ENCODE measurements at places on chromosomes 3 and 15. TPM values are rescaled to one million over a fixed set of nuclear protein-coding genes. Genes with fewer than 3 reads are reported as not detected.

- no peak overlapping the region for H3K4me3 ChIP-seq
- H3K4me1 ChIP-seq: peaks cover 21% of the 10 kb centered on the region
- H3K27ac ChIP-seq: no peak overlapping the region
- H3K36me3 ChIP-seq: no peaks in the 10 kb centered on the region
- peak; percentile 75 for DNase-seq
These were observed 36.0 kb upstream of the COLQ start for GRCh38 chr3:15557511-15557946.

DNA sequence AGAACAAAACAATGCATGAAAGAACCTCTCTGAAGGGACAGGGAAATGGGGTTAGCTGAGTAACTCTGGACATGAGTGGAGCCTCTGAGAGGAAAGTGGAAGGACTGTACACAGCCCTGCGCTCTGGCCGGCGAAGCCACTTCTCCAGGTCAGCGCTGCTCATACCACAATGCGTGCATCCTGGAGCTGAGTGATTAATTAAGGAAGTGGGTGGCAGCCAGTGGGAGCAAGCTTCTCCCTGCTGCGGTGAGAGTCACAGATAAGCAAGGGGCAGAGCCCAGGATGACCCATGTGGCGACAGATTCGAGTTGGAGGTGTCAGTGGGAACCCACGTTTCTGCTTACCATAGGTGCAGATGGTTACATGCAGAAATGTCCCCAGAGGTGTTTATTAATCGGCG, 48.0 kb downstream of the KLF15 start:
- H3K27me3 ChIP-seq: peaks cover 5% of the 10 kb centered on the region
- DNase-seq: no peak
- no peaks in the 10 kb centered on the region for H3K4me1 ChIP-seq
- no peak overlapping the region for H3K27ac ChIP-seq
- H3K36me3 ChIP-seq: peaks cover 1% of the 10 kb centered on the region

DNA sequence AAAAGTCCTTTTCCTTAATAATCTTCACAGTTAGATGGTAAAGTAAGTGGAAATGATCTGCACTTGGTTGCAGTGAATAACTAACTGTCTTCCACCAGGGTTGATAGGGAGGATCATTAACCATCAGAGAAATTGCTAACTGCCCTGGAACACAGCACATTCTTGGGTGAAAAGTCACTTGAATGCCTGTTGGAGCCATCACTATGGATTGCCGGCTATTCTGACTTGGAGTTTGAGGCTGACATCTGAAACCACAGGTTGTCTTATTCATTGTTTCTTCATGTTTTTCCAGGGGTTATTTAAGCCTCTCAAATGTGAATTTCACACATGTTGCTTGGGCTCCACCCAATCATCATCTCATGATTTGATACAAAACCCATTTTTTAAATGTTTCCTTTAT, 901.4 kb downstream of the MCTP2 start:
- no peak for DNase-seq
- H3K27ac ChIP-seq: no peak overlapping the region
- no peak overlapping the region for H3K4me3 ChIP-seq
- no peaks in the 10 kb centered on the region for H3K27me3 ChIP-seq

GRCh38 chr15:88954431-88955277, 41.5 kb upstream of the MFGE8 start:
- peaks cover 5% of the 10 kb centered on the region for H3K27me3 ChIP-seq
- H3K4me3 ChIP-seq: no peak overlapping the region
- H3K4me1 ChIP-seq: no peaks in the 10 kb centered on the region
- no peak for DNase-seq

DNA sequence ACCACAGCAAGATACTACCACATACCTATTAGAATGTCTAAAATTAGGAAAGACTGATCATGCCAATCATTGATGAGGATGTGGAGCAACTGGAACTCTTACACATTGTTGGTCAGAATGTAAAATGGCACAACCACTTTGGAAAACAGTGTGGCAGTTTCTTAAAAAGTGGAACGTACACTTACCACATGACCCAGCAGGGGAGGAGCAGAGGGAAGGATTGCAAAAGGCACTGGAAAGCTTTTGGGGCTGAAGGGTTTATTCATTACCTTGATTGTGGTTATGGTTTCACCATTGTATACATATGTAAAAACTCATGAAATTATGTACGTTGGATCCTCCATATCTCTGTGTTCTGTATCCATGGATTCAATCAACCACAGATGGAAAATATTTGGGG, 3.3 kb upstream of the EHD4 start:
- peak; percentile 2 for DNase-seq
- peaks cover 5% of the 10 kb centered on the region for H3K36me3 ChIP-seq
- no peak overlapping the region for H3K27ac ChIP-seq
- H3K4me3 ChIP-seq: no peak overlapping the region

- H3K27me3 ChIP-seq: no peaks in the 10 kb centered on the region
- no peak overlapping the region for H3K4me3 ChIP-seq
These were observed 26.2 kb upstream of the TRPM1 start for GRCh38 chr15:31127596-31128261.

DNA sequence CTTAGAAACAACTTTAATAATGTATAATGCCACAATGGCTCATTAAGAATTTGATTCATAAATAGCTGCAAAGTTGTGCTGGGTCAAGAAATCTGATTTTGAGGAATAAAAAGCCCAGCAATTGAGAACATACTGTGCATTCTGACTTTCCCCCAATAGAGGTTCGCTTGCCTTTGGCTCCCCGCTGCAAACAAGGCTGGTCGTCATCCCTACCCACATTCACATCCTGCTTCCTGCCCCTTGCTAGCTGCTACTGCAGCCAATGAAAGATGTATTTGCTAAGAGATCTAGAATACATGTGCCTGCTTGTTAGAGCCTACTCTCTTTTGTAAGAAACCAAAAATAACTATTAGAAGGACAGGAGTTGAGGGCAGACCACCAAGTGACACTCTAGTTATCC, 51.8 kb upstream of the GUCA1C start:
- H3K4me1 ChIP-seq: no peaks in the 10 kb centered on the region
- DNase-seq: no peak
- no peak overlapping the region for H3K27ac ChIP-seq
- no peak overlapping the region for H3K4me3 ChIP-seq
- H3K27me3 ChIP-seq: peaks cover 2% of the 10 kb centered on the region

GRCh38 chr3:58334013-58334321, 1.3 kb downstream of the PXK start:
- peaks cover 30% of the 10 kb centered on the region for H3K4me1 ChIP-seq
- no peak for DNase-seq
- peak overlapping the region; percentile 99 for H3K4me3 ChIP-seq
- H3K27me3 ChIP-seq: no peaks in the 10 kb centered on the region
- H3K36me3 ChIP-seq: peaks cover 11% of the 10 kb centered on the region

DNA sequence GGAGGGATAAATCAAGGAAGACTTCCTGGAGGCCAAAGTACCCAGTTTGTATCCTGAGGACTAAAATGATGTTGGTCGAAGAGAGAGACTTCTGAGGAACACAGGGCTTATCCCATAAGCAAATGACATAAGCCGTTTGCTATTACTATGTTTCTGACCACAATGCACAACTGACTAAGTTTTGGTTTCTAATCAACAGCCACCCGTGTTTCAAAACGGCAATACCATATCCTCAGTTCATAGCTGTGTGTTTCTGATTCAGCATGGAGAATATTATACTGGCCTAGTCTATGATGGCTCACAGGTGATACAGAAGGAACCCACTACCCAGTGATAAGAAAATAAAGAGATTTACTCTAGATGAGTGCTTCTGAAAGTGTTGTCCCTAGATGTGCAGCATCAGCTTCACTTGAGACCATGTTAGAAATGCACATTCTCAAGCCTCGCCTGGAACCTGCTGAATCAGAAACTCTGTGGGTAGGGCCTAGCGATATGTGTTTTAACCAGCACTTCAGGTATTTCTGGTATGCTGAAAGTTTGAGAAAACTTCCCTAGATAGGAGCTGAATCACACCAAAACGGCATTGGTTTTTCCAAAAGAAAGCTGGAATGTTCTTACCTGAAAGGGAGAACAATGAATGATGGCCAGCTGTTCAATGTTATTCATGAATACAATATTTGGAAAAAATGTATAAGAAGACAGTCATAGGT, 639.7 kb upstream of the NR2F2 start:
- no peak overlapping the region for H3K4me3 ChIP-seq
- no peaks in the 10 kb centered on the region for H3K4me1 ChIP-seq
- DNase-seq: no peak
- H3K27ac ChIP-seq: no peak overlapping the region
- H3K36me3 ChIP-seq: no peaks in the 10 kb centered on the region

DNA sequence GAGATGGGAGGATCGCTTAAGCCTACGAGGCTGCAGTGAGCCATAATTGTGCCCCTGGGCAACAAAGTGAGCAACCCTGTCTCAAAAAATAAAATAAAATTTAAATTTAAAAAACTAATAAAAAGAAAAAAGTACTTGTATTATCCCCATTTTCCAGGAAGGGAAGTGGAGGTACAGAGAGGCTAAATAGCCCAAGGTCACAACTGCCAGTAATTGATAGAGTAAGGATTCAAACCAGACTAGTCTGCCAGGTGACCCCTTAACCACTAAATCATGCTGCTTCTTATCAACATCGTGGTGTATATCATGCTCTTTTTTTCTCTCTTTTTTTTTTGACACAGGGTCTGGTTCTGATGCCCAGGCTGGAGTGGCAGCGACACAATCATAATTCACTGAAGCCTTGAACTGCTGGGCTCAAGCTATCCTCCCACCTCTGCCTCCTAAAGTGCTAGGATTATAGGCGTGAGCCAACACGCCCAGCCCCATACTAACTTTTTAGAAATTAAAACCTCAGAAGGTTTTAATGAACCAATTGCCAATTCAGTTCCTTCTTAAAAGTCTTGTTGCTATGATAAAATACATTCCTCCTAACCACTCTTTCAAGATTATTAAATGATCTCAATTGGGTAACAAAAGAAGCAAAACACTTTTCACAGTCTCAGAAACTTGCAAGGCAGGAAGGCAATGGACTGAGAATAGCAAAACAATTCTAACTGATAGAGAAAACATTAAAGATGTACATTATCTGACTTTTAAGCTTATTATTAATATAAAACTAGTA, 30.5 kb downstream of the HERC1 start:
- no peak for DNase-seq
- H3K4me1 ChIP-seq: peaks cover 72% of the 10 kb centered on the region
- no peak overlapping the region for H3K27ac ChIP-seq

CELSR3 gene
- total RNA-seq: 6.9 TPM

MAP1A gene
- total RNA-seq: 1.5 TPM

FYTTD1 gene
- 39.9 TPM for total RNA-seq

ULK4 gene
- 9.5 TPM for total RNA-seq
